ENCODE measurements at places on chromosomes 6 and 20.

DNA sequence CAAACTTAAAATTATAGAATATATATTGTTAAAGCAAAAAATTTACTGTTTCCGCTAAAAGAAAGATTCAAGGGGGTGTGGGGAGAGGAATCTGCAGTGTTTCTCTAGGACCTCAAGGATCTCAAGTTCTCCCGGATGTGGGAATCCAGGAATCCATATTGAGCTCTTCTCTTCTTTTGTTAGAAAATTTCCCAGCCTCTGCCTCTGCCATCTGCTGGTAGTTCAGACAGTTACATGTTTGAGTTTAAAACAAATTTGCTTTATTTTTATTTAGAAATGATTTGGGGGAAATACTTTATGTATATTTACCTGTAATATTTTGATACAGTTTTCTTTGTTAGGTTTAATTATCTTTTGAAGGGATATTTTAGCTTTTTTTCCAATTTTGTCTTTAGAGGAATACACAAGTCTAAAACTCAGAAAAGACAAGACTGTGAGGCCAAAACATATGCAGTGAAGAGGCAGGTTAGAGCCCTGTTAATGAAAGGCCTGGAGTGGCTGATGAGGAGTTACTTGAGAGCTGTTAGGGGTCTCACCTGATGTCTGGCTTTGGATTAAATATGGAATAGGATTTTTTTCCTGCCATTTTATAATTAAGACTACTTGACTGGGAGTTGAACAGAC, 268.8 kb downstream of the ARID1B start:
- no peak for DNase-seq

DNA sequence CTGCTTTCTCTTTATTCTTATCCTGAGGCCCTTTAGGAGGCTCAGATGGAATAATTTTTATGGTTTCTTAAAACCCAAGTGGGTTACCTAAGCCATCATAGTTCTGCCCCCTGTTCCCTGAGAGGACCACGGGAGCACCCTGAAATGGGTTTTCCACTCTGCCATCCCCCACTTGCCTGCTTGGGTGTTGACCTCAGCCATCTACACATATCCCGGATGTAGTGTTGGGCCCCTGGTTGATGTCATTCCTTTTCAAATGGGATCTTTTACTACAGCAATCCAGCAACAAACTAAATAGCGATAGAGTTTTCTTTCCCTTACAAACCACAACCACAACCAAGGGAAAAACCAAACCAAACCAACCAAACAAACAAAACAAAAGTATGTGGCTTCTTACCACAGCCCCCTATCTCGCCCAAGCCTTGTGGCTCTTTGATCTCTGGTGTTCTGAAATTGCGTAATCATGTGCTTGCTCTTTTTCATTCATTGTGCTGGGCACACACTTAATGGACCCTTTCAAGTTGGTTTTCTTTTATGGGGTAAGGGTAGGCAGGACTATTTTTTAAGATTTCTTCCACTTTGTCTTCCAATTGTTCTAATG, 154.9 kb downstream of the ESR1 start:
- DNase-seq, result no peak

DNA sequence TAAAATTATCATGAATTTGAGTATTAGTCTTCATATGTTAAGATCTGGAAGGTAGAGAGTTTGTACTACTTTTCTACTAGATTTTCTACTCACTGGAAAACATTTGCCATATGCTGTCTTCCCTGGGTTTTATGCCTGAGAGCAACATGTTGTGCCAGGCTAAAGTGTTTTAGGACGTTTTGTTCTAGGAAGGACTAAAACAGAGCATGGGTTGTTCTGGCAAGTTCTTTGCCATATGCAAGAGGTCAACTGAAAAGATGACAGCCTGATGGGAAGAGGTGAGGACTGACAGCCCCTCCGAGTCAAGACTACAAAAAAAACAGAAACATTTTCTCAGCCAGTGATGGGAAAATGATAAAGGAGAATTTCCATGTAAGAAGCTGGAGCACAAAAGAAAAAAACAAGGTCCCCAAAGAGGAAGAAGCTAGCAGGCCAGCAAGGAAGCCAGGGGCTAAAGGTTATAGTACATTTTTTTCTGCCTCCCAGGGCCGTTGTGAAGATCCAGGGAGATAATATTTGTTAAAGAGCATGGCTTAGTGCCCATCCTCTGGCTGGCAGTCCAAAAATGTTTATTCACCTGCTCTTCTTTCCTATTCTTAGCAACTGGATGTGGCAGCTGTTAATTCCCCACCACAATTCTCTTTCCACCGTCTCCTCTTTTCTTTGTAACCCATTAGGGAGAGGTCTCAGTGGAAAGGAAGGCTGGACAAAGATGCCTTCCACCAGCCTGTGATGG, 7.8 kb downstream of the SCGN start:
- DNase-seq, result no peak

DNA sequence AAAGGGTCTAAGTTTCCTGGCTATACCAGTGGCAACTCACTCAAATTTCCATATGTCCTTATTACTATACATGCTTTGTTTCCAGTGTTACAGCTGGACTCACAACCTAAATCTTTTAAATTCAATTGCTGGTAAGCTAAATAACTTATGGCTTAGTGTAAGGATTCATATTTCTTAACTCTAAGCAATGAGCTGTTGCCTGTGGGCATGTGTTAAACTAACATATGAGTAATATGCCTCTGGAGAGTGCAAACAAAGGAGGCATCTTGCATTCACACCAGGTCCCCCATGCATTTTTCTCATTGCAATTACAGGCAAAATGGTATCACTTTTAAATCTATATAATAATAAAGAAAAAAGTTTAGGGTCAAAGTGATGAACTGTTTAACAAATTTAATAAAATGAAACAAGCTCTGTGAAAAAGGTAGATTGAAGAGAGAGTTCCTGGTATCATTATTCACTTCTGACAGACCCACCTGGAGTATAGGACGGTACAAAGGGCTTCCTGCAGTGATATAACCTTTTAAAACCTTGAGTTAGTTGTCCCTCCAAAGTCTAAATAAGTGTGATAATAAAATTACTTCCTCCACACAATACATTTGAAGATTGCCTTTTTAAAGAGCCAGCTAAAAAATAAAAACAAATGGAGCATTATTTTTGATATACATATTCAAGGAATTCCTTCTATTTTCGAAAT, 57.6 kb upstream of the HMGCLL1 start:
- DNase-seq, result no peak

GRCh38 chr6:41502917-41503671, 43.1 kb upstream of the FOXP4 start:
- DNase-seq, result no peak

GRCh38 chr6:16420715-16421461, 182.5 kb downstream of the GMPR start:
- DNase-seq, result peak; percentile 63

DNA sequence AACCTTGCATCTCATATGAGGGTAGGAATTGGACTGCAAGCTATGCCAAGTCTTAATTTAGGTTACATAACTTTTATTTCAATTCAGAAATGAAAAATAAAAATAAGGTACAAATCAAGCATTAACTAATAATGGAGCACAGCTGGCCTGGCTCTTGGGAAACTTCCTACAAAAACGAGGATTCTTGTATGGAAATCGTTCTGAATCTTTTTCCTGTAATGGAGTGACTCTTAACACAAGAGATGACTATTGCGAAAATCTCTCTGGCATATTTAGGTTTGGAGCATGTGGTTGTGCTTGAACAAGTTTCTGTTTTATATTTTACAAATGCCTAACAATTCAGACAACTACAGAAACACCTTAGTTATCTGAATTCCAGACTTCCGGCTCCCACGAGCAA, 34.0 kb upstream of the PI16 start:
- DNase-seq, result no peak

DNA sequence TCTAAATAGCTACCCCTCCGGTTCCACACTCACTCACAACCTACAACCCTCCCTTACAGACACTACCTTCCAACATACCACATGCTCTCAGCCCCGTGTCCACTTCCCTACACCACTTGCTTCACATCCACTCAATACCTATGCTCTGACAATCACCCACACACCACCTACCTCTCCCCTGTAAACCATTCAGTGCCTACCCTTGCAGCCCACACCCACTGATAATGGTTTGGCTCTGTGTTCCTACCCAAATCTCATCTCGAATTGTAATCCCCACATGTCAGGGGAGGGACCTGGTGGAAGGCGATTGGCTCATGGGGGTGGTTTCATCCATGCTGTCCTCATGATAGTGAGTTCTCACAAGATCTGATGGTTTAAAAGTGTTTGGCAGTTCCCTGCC, 9.8 kb upstream of the ZNF343 start:
- DNase-seq, result no peak

DNA sequence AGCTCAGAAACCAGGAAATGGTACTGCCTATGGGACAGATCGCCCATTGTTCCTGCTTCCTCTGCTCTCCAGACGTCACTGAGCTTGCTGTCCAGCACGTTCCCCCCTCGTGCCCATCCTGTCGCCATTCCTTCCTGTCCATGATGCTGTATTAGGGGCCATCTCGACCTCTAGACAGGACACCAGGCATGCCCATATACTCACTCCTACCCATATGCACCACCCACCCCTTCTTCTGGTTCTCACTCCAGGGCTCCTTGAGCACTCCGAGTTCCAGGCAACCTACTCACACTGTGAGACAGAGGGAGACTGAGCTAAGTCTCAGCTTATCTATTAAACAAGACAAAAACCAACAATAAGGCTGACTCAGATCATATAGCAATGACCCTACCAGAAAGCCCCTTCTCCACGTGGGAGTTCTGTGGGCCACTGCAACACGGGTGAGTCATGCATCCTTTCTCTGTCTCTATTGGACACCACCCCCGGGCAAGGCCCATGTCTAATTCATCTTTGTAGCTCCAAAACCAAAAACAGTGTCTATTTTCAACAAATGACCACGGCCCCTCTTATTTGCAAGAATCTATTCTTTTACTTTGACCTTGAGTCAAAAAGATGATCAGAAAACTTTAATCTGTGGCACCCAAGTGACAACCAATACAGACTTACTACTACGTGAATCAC, 65.7 kb downstream of the PSMG4 start:
- no peak for DNase-seq

- no peak for DNase-seq
These were observed 91.9 kb downstream of the SLC24A3 start for GRCh38 chr20:19304389-19304788.

- no peak for DNase-seq
These were observed 270.2 kb upstream of the PRDM1 start for GRCh38 chr6:105815661-105816555.

DNA sequence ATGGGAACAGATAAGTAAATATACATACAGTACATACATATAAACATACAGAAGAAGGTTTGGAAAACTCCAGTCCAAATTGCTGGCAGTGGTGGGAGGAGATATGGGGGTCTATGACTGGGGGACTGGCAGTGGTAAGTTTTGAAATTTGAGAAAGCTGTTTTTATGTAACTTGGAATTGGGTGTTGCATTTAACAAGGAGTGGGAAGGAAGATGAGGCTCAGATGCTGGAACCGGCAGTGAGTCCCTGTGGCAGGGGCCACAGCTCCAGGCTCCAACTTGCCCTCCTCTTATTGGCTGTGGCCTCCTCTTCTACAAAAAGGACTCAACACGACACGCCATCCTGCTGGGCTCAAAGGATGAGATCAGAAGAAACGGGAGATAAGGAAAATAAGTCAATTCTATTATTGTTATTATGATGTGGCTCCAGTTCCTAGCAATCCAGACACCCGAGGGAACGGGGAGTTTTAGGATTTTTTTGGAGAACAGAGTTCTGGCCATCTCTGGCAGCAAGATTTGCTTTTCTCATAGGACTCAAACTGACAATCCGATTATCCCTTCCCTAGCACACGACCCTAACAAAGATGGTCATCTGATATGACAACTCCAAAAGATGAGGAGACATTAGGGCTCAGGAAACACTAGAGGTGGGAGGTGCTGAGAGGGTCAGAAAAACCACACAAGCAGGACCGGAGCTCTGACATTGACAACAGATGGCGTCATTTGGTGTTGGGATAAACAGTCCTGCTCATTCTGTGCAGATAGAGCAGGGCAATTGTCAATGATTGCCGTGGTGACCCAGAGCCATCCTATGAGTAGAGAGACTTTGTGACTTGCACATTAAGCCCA, 6.0 kb upstream of the TGM2 start:
- DNase-seq, result no peak

Data from memory B cell (primary cell).